ENCODE measurements at places on chromosomes 4 and X.
A peak's percentile ranks its signal among the peaks of the same experiment; 100 is the strongest.

GRCh38 chrX:149004936-149005335 is 500.2 kb downstream of the IDS start:
- DNase-seq = no peak

GRCh38 chrX:11589641-11590040 is 76.1 kb downstream of the ARHGAP6 start:
- peak; percentile 57 for DNase-seq

DNA sequence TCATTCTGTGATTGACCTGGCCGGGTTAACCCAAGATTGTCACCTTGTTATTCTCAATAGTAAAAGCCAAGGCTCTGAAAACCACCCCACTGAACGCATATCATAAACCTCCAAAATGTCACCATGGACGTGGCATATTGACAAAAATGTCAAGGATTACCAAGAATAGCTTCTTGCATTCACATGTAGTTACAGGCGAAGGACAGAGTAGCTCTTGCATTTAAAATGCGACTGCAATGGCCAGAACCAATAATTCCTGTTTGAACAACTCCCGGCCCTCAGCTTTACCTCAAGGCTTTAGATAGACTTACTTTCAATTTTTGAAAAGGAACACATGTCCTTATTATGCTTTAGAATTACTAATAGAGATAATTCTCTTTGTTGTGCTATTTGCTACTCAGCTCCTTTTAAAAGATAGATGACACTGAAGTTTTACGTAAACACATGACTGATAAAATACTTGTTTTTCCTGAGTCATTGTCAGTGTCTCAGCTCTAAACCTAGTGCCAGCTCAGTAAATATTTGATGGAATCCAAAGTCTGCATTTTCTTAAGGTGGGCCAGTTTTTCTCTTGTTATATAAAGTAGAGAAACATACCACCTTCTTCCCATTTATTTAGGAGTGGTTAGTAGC is 66.3 kb downstream of the CLDN34 start:
- no peak for DNase-seq

- DNase-seq = no peak
These were observed 24.8 kb downstream of the SMIM20 start for GRCh38 chr4:25938787-25939186.

DNA sequence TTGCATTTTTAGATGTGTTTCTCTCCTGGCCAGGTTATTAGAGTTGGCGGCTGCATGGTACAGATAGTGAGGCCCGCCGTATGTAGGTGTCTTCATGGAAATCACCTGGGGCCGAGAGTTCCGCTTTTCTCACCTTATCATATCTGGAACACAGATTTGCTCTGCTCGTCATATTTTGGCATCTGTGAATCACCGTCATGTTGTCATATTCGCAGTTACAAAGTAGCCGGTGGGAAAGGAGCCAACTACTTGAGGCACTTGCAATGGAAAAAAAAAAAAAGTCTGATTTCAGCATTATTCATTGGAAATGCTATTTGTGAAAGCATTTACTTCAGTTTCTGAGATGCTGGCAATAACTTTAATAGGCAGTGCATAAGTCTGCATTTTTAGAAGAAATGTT is 1715.2 kb upstream of the TENM3 start:
- no peak for DNase-seq

GRCh38 chrX:80014141-80014940 is at the start of gene TBX22:
TSS of gene TBX22 (plus strand) at chrX:80014753. CDS start at chrX:80022270, 7,517 bp downstream.
- DNase-seq = no peak

DNA sequence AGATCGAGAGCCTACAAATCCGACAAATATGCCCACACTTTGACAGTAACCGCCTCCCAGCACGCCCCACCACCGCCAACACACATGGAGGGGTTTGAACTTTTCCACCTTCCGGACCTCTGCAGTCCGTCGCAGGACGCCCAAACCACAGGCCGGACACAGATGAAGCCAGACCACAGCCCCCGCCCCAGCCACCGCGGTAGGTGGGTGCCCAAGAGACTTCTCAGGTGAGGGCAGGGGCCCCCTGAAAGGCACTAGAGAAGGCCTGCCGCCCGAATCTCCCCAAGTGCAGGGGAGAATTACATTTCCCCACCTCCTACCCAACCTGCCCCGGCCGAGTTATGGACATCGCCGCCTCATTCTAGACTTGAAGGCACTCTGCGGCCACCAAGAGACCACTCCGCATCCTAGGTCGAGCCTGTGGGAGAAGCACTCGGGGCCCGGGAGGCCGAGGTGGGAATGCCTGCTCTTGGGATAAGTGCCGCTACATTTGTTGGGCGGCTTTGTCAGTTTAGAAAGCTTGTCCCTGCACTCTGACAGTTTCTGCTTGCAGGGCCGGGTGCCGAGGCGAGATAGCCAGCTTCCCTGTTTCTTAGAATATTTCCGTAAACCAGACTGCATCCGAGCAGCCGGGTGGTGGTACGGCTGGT is 21.5 kb downstream of the HAND2 start:
- no peak for DNase-seq

GRCh38 chr4:186146458-186146857 is 42.0 kb downstream of the FAM149A start:
- DNase-seq = no peak

DNA sequence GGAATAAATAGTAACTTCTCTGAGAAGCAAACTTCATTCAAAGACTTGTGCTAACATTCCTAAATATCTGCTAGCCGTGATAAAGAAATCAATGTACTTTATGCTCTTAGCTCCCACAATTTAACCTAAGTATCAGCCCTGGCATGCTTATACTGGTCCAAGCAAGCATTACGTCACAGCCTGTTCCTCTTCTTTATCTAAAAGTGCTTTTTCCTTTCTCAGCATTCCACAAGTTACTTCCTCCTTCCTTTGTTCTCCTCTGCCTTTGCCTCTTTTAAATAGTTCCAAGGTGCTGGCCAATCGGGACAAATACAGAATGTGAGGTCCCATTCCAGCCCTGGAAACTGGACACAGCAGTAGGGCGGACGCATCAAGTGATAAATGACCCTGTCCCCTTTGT is 249.6 kb downstream of the DHRSX start:
- DNase-seq = no peak

GRCh38 chr4:1451106-1451751 is 45.0 kb upstream of the NKX1-1 start:
- DNase-seq = no peak

- no peak for DNase-seq
These were observed 16.9 kb downstream of the SPINK2 start for GRCh38 chr4:56804551-56804950.

DNA sequence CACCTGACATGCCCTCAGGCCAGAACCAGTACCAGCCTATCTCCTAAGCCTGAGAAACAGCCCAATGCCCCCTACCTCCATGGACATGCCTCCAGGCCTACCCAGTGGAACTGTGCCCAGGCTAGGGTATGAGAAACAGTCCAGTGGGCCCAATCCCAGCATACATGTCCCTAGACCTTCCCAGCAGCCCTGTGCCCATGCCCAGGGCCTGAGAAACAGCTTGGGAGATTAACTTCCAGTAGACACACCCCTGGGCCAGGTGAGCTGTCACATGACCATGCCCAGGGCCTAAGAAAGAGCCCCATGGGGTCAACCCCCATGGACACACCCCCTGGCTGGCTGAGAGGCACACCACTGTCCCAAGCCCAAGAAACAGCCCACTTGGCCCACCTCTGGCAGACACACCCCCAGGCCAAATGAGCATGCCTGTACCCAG is 78.8 kb downstream of the CBR4 start:
- DNase-seq = no peak

- DNase-seq = no peak
These were observed 83.4 kb downstream of the MSN start for GRCh38 chrX:65750674-65751469.

- DNase-seq = no peak
These were observed 84.6 kb downstream of the RELL1 start for GRCh38 chr4:37601531-37601930.

- DNase-seq = no peak
These were observed 60.7 kb upstream of the ALB start for GRCh38 chr4:73343432-73343831.

- DNase-seq = peak; percentile 26
These were observed 206.5 kb upstream of the PDE5A start for GRCh38 chr4:119834906-119835612.

GRCh38 chr4:93342738-93343137 is 485.8 kb upstream of the ATOH1 start:
- DNase-seq = no peak

DNA sequence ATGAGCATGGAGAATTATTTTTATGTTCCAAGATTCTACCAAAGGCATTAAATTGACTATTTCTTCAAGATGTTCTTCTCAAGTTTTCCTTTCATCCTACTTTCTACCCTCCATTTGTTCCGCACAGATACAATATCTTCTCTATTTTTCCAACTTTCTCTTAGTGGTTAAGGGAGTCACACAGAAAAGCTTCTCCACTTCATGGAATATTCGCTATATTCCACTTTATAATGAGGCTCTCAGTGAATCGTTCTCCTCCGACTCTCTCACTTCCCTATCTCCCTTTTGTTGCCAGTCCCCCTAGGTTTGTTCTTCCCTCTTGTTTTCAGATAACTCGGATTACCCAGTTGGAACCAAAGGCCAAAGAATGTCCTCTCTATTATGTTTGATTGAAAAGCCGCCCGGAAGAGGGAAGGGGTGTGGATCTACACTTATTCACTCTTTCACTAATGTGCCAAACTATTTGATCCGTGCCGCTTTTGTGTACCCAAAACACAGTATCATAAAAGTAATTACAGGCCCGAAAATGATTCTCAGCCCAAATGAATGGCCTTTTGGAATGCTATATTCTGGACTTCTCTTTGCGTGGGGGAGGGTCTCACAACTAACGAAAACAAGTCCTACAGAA is 1.2 kb downstream of the SH3D19 start:
- peak; percentile 29 for DNase-seq

DNA sequence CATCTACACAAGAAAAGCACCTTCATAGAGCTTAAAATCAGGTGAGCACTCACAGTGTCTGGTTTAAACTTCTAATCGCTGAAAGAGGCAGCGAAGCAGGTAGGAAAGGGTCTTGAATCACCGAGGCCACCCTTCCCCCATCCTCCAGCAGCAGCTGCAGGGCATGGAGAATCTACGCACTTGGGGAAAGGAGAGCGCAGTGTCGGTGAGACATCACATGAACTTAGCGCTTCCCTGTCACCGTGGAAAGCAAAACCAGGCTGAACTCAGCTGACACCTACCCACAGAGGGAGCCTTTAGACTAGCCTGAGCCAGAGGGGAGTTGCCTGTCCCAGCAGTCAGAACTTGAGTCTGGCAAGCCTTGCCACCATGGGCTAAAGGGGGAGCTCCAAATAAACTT is 197.2 kb upstream of the ZFP42 start:
- no peak for DNase-seq

DNA sequence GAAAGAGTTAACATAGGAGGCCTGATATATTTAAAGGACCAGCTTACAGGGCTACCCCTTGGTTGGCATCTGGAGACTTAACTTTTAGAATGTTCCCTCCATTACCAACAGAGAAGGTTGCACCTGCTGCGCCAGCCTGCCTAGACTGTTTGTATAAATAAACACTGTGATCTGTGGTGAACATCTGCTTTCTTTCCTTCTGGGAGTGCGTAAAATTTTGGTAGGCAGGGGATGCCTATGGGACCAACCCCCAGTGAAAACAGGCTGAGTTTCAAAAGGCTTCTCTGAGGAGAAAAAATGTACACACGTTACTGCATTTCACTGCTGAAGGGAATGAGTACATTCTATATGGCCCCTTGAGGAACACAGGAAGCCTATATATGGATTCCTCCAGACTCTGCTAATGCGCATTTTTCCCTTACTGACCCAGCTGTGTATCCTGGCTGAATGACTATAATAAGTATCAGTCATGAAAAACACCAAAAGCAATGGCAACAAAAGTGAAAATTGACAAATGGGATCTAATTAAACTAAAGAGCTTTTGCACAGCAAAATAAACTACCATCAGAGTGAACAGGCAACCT is 13.8 kb downstream of the CENPC start:
- no peak for DNase-seq

DNA sequence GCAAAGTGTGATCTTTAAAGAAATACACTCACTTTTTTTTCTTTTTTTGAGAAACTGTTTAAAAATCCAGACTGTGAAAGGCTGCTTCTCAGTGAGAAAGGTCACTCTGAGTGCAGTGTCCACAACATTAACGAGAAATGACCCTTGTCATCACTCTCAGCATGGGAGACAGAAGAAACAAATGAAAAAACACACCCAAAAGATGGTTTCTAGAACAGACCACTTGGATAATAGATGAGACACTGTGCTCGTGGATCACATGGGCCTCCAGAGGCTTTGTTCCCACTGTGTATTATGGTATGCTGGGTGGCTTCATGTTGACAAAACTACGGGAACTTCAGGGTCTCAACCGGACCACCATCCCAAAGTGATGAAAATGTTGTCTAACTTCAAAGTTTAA is 64.9 kb downstream of the NEUROG2 start:
- DNase-seq = no peak
